ENCODE measurements at places on chromosomes 6 and 20. TPM values are rescaled to one million over a fixed set of nuclear protein-coding genes. Genes with fewer than 3 reads are reported as not detected.

The WFDC2 gene
- 53.3 TPM for total RNA-seq

- peak; percentile 64 for DNase-seq
These were observed 81.8 kb downstream of the SGK1 start for GRCh38 chr6:134235937-134236751.

The CD24 gene
- 1,068 TPM for total RNA-seq

The TRIM40 gene
- total RNA-seq = not detected

- no peak for DNase-seq
These were observed 65.5 kb upstream of the CLVS2 start for GRCh38 chr6:122930252-122931180.

DNA sequence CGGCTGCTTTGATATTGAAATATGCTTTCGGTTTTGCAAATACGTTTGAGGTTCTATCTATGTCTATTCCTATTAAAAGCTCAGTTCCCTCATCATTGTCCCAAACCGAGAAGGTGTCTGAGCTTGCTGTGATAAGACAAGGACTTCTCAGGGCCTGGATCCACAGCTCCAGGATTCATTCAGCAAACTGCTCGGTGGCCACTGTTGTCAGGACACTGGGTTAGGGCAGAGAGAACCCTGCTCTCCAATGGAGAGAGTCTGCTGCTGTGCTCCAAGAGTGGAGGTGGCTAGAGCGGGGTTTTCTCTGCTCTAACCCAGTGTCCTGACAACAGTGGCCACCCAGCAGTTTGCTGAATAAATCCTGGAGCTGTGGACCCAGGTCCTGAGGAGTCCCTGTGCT is 198.5 kb downstream of the CDH4 start:
- DNase-seq = no peak

DNA sequence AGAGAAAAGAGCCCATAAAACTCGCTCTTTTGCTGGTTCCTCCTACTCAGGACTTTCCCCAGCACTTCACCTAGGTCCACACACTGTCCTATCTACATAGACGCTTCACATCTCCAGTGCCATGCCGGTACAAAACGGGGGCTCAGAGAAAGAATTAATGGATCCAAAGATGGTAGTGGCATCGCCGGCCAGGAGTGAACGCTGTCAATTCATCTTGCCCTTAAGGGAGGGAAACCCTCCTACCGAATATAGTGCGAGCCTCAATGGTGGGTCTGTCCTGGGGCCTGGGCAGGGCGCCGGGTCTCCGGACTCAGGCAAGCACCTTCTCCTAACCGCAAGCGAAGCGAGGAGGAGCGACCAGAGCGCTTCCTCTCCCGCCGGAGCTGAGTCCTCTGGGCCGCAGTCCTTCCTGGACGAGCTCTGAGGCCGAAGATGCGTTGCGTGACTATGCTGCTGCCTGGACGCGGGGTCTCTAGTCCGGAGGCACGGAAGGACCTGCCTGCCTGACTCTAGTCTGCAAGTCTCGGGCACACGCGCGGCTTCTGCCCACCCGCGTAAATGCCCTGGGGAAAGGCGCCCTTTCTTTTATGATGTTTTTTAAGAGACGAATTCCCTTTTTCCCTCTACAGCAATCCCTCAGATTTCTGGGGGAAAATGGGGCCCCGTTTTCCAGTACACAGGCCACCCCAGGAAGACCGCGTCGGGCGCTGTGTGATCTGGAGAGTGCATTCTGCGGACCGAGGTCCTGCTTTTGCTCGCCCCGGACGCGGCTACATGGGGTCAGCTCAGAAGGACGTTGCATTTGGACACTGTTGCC is 100.1 kb upstream of the PRDM1 start:
- no peak for DNase-seq

DNA sequence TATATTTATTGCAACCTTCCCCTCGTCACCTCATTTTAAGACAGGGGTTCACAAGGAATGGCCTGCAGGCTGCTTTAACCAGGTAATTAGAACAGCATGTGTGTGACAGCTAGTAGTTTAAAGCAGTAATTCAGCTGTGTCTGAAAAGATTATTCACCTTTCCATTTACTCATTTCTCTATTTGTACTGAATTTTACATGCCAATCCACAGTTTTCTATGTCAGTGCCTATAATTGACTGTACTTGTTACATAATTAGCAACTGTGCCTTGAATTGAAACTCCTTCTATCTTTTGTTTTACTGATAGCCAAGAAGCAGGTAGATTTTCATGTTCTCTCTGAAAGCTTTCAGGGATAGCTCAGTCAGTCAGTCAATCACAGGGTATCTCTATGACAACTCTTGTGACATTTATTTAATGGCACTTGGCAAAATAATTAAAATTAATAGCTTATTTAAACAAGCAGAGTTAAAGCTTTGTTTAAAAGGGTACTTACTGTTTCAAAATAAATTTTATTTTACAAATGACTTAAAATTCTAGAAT is 214.0 kb downstream of the ZFAND3 start:
- DNase-seq = no peak

DNA sequence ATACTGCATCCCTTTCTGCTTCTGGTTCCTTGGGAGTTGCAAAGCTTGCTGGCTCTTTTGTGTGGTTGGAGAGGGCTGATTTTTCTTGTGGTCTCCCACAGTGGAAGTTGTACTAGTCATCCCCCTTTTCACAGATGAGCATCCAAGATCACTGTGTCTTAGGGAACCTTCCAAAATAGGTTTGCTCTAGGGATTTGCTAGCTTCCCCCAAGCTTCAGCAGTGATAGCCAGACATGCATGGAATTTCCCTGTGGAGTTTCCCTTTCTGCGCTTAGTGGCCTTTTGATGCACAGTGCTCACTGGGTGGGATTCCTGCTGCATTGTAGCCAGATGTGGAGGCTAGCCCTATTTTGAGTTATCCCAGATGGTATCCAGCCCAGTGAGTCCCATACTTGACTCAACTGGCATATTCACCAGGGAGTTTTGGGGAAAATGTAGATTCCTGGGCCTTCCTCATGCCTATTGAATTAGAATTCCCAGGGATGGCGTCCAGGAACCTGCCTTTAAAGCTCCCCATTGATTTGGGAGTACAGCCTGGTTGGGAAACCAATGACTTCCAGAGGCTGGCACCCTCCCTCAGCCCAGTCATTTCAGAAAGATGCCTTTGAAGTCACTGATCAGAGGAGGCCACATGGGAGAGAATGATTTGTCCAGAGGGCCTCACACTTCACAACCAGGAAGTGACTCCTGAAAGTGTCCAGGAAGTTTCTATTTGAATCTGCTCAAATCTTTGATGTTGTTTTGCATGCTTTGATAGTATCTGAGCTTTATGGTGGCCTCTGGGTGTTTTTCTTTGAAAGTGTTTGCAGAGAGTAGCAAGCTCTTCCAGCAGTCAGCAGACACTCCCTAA is 25.9 kb downstream of the PPARD start:
- no peak for DNase-seq

DNA sequence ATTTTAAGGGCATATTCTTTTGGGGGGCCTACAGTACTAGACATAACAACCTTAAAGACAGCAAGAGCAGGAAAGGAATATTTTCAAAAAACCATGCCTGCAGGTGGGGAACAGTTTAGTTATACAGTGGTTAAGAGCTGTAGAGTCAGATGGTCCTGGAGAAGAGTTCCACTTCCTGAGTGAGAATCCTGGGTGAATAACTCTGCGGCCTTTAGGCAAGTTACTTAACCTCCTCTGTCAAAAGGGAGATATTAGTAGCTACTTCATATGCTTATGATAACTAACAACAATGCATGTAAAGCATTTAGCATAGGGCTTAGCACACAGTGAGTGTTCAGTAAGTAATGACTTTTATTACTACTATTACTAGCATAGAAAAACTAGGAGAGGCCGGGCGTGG is 119.2 kb upstream of the TAB2 start:
- no peak for DNase-seq

The DACT2 gene
- 1.2 TPM for total RNA-seq

GRCh38 chr6:73282871-73283270 is 19.9 kb upstream of the KHDC1 start:
- no peak for DNase-seq

DNA sequence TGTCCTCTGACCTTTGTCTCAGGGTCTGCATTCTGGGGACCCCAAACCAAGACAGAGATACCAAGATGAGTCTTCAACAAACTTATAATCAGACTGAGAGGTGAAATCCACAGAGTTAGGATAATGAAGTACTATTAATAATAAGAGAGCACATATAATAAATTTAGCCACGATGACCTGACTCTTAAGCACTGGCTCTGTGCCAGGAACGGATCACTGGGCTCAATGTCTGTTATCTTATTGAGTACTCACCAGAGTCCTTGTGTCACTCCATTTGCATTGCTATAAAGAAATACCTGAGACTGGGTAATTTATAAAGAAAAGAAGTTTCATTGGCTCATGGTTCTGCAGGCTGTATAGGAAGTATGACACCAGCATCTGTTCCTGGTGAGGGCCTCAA is 18.9 kb upstream of the ITPR3 start:
- no peak for DNase-seq

- no peak for DNase-seq
These were observed 27.8 kb downstream of the FGD2 start for GRCh38 chr6:37033255-37033654.

DNA sequence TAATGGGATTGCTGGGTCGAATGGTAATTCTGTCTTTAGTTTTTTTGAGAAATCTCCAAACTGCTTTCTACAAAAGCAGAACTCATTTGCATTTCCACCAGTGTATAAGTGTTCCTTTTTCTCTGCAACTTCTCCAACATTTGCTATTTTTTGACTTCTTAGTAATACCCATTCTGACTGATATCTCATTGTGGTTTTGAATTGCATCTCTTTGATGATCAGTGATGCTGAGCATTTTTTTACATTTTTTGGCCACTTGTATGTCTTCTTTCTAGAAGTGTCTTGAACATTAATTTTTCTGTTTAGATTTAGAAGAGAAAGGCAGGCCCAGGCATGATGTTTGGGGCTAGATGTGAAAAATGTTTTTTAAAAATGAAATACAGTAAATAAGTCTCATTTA is 553.1 kb upstream of the MAN1A1 start:
- DNase-seq = no peak

GRCh38 chr6:161244725-161245124 is 29.1 kb downstream of the AGPAT4 start:
- no peak for DNase-seq

DNA sequence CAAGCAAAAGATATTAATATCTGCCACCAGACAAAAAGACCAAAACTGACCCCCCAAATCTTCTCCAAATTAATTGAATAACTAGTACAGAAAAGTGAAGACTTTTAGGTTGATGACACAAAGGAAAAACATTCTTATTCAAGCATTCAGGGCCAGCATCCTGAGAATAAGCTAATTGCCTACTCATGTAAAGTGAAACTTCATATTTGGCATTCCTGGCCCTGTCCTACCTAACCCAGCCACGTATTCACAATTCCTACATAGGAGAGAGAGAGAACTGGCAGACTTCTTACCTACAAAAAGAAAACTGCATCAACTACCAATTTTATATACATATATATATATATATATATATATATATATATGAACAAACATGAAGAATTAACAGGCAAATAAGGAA is 4.9 kb upstream of the ASCC3 start:
- DNase-seq = no peak

GRCh38 chr6:37314487-37315156 is 39.2 kb upstream of the RNF8 start:
- no peak for DNase-seq

DNA sequence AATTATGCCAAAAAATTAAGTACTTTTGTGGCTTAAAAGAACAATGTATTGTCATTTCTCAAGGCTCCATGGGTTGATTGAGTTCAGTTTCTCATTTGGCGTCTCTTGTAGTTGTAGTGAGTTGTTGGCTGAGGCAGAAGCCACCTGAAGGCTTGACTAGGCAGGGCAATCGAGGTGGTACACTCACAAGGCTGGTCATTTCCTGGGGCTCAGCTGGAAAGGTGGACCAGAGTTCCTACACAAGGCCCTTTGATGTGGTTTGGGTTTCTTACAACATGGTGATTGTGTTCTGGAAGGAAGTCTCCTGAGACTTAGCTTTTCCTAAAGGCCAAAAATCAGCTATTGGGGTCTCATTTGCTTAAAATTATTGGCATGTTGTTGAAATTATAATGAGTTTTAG is 22.6 kb downstream of the MAS1 start:
- DNase-seq = no peak

DNA sequence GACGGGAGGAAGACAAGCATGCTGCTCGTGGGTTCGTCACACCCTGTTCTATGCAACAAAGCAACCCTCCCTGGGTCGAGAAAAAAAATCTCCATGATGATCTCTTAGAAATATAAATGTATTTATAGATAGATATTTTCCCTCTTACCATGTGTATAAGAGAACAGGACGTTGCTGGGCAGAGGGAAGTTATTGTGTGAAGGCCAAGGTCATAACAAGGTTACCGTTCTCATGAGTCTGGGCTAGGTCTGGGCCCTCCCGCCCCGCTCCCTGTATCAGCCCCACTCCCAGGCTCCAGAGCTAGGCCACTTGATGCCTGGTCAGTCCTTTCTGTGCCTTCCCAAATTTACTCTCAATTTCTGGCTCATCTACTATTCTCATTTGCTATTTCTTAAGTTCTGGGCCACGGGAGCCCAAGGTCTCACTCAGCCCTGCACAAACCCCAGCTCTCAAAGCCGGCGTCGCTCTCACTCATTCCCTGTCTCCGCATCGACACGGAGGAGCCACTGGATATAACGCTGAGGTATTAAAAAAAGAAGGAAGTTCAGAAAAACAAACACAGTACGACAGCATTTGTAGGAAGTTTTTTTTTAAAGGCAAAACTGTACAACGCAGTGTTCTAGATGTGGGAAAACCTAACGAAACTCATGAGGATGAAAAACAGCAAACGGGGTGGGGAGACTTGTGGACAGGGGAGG is 96.8 kb downstream of the PSMG4 start:
- DNase-seq = no peak

GRCh38 chr6:54971825-54972224 is 125.3 kb downstream of the FAM83B start:
- DNase-seq = no peak

GRCh38 chr6:4404415-4404814 is 269.0 kb upstream of the ECI2 start:
- no peak for DNase-seq

GRCh38 chr20:21436205-21436604 is 38.9 kb upstream of the NKX2-4 start:
- peak; percentile 98 for DNase-seq

The RUNX2 gene
- 13.1 TPM for total RNA-seq

DNA sequence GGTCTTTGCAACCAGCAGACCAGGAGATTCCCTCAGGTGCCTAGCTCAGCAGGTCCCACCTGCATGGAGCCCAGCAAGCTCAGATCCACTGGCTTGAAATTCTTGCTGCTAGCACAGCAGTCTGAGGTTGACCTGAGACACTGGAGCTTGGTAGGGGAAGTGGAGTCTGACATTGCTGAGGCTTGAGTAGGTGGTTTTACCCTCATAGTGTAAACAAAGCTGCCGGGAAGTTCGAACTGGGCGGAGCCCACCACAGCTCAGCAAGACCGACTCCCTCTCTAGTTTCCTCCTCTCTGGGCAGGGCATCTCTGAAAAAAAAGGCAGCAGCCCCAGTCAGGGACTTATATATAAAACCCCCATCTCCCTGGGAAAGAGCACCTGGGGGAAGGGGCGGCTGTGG is 34.3 kb downstream of the PRSS35 start:
- no peak for DNase-seq

- DNase-seq = no peak
These were observed 29.0 kb downstream of the COL19A1 start for GRCh38 chr6:69895396-69895795.

- no peak for DNase-seq
These were observed at the start of gene IRF4 for GRCh38 chr6:391559-392440. TSS of gene IRF4 (plus strand) at chr6:391752. CDS start at chr6:393153, 1,401 bp downstream.

Measured in epithelial cell of proximal tubule (primary cell).